ENCODE measurements at places on chromosomes 5 and 9. TPM values are rescaled to one million over a fixed set of nuclear protein-coding genes. Genes with fewer than 3 reads are reported as not detected.

DNA sequence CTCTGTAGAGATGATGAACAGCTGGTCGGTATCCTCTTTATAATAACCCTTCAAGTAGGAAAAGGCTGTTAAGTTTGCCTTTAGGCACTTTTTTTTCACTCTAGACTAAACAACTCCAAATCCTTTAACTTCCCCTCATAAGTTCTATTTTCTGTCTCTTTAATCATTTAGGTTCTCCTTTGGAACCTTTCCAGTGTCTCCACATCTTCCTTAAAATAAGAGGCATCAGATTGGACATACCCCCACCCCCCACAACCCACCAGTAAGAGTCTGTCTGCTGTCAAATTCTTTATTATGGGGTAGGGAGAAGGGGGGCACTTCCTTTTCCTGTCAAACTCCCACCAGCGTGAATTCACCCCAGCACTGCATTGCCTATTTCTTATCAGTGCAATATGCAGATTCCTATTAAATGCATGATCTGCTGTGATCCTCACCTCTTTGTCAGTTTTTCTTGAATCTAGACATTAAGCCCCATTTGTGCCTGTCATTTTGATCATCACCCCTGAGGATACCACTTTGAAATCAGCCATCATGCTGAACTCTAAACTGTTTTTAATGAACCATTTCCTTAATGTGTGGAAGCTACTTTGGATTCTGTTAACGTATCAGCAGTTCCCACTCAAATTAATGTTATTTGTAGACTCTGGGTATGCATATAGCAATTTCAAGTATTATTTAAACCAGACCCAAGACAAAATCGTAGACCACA is 212.2 kb downstream of the PDZD2 start:
- DNase-seq, result no peak

- no peak for DNase-seq
These were observed 108.3 kb upstream of the FER start for GRCh38 chr5:108639366-108639765.

DNA sequence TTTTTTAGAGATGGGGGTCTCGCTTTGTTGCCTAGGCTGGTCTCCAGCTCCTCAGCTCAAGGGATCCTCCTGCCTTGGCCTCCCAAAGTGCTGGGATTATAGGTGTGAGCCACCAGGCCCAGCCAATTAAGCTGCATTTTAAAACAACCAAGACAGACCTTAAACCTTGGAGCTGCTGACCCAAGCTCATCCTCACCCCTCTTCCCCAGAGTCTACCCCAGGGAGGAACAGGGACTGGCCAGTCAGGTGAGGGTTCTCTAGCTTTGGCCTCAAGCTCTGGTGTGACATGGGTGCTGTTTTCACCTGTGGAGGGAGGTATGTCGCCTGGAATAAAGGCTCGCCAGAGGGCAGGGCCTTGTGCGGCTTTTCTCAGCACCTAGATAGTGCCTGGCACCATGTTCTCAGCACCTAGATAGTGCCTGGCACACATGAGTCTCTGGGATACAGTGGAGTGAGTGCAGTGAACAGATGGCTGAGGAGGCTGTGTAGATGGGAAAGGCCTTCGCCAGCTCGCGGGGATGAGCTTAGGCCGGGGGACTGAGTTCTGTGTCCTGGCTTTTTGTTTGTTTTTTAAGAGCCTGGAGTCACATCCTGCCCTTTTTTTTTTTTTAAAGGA is 7.4 kb downstream of the CDK9 start:
- DNase-seq, result no peak

DNA sequence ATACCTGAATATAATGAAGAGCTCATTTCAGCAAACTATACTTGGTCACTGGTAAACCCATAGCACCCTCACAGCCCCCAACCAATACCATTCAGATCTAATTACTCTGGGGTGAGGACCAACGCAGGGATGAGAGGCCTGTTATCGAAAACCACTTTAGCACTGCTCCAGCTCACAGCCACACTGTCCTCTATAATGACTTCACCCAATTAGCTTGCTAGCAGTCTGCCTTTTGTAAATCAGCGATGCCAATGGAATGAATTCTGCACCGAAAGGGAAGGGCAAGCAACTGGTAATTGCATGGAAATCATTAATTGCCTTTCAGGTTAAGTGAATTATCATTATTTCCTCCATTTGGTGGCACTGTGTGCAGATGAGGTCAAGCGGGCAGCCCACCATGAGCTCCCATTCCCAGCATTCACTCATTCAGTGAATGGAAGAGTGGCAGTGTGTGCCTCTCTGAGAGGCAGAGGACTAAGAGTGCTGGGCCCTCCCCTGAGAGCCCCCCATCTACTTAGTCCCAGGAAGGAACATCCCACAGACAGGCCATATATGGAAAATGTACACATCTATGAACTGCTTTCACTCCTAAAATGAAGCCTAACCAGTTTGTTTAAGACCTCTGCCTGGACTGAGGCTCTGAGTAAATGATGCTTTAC is 262.1 kb downstream of the SPOCK1 start:
- DNase-seq, result no peak

GRCh38 chr5:103177543-103177942 is 57.4 kb downstream of the PPIP5K2 start:
- no peak for DNase-seq

DNA sequence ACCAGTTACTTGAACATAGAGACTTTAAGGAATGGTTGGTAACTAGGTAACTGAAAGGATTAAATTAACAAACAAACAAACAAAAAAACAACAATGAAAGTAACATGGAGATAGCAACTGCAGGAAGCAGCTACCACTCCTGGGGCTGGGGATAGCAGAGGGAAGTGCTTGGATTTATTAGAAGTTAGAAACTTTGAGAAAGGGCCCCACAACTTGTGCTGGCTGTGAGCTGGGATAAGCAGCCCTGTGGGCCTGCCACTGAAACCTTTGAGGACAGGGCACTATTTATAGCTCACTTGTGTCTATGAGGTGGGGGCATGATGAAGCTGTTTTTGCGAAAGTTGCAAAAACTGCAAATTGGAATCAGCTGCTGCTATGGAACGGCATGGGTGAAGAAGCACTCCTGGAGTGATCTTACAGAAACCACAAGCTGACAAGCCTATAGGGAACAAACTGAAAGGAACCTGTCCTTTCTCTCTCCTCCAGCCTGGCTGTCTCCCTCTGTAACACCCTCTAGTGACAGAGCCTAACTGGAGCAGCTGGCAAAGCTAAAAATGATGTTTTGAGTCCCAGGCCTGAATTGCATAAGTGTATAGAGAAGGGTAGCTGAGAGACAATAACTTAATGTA is 91.4 kb upstream of the RANBP6 start:
- peak; percentile 15 for DNase-seq

- DNase-seq, result no peak
These were observed 35.8 kb downstream of the GSN start for GRCh38 chr9:121303456-121304451.

GRCh38 chr5:96961053-96961452 is 25.2 kb downstream of the LNPEP start:
- DNase-seq, result no peak

GRCh38 chr5:100270023-100270771 is 265.0 kb upstream of the FAM174A start:
- no peak for DNase-seq

DNA sequence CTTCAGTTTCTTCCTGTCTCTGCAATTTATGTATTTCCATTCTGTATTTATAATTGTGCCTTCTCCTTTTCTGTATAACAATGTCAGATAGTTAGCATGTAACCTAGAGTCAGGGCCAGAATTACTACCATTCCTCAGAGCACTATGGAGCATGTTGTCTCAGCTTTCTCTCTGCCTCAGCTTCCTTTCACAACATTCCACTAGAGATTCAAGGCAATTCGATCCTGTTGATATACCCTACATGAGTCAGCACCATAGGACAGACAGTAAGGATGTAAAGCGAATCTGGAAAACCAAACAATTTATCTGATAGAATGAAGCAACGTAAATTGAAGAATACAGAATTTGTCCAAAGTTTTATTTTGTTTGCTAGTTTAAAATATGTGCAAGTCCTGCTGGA is 728.3 kb upstream of the SEMA6A start:
- no peak for DNase-seq

DNA sequence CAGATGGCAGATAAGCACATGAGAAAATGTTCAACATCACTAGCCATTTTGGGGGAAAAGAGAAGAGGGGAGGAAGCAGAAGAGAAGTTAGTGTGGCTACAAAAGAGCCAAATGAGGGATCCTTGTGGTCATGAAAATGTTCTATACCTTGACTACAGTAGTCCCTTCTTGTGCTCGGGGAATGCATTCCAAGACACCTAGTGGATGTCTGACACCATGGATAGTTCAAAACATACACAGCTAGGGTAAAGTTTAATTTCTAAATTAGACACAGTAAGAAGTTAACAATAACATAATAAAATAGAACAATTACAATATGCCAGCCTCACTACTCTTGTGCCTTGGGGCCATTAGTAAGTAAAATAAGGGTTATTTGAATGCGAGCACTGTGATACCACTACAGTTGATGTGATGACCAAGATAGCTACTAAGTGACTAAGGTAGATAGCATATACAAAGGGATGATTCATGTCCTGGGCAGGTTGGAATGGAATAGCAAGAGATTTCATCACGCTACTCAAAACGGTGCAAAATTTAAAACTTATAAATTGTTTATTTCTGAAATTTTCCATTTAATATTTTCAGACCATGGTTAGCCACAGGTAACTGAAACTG is 344.1 kb downstream of the NR2F1-AS1 start:
- DNase-seq, result peak; percentile 15

DNA sequence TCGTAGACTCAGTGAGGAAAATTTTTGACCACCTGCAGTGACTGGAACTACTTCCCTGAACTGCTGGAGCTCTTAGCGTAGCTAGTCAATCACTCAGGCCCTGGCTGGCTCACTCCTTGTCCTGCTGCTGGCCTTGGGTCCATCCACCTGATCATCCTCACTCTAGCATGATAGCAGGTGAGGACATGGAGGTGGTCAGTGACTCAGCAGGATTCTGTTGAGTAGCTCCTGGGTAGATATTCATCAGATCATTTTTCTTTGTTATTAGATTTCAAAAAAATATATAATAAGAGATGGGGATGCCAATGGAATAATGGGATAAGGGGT is 25.0 kb upstream of the SEMA4D start:
- no peak for DNase-seq

DNA sequence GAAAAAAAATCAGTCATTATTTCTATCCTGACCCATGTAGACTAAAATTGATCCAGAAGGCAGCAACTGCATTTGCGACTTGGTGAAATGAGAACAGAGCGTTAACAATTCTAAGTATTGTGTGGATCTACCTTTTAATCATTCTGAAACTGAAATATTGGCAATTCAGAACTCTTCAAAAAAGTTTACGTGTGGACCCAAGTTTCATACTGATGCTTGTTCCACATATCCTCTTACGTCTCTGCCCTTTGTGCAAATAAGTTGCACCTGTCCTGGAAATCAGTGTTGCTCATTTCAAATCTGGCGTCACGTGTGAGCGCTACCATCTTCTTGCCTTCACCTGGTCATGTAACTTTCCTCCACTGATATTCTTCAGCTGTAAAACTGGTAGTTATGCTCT is 74.7 kb downstream of the NTRK2 start:
- DNase-seq, result no peak

DNA sequence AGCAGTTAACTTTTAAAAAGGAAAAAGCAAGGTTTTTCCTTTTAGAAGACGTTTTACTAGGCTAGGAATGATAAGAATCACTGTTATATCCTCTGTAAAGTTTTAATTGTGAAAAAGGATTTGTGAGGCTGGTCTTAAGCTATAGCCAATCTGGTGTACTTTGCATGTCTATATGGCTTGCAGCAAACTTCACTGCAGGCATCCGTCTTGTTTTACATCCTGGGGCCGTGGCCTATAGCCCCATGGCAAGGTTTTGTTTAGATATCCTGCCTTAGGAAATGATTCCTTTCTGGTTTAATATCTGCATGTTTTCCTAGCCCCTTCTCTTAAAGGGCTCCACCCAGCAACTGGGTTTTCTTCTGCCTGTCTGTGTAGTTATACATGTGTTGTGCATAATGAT is 272.8 kb downstream of the ICE1 start:
- DNase-seq, result no peak

GRCh38 chr9:115022760-115023434 is 92.5 kb upstream of the TNFSF8 start:
- no peak for DNase-seq

CD72 gene
- 0.66 TPM for polyA plus RNA-seq

TXNDC8 gene
- not detected for polyA plus RNA-seq

TRIM36 gene
- polyA plus RNA-seq, result 2.2 TPM

ECSCR gene
- polyA plus RNA-seq, result not detected

STARD4 gene
- 60.1 TPM for polyA plus RNA-seq

PCDHB5 gene
- polyA plus RNA-seq, result 0.09 TPM

All from keratinocyte (primary cell).